ENCODE measurements at places on chromosomes 1 and 21.

DNA sequence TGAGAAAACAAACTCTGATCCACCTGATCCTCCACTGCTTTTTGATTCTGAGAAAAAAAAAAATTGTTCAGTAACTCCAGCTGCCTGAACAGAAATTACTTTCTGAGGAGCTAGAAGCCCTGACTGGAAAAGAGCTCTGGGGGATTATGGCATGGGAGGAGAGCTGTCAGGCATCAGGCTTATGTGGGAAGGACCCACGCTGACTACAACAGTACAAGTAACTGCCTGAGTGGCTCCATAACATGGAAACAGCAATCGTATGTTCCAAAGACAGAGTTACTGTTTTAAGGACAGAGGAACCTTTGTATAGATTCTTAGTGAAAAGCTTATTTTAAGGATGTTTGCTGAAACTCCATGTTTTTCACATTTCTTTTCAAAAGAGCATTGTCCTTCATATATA is 1.2 kb upstream of the ANGPTL7 start:
- DNase-seq: no peak

DNA sequence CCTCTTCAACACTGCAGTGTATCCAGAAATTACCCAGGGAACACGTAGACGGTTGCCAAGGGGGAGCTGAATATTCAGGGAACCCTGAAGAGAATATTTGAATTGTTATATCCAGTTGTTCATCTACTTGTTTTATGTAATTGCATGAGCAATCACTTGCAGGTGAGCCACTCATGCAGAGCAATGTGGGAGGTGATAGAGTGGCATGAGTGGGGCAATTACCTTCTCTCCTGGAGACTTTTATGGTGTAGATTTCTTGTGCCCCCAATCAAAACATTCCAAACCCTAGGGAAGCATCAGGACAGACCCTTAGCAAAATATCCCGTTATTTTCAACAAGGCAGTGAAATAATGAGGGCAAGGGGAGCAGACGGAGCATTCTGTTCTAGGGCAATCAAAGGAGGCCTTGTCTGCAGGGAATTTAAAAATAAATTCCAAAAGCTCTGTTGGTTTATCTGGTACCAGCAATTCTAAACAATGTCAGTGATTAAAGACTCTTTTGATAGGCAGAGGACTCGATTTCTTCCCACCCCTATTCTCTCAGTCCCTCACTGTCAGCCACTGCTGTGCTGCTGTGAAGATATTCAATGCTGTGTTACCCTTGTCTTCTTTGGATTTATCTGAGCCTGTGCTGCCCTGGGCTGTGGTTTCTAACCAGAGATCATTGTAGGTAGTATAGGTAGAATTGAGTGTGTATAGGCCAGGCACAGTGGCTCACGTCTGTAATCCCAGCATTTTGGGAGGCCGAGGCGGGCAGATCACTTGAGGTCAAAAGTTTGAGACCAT is 180.2 kb upstream of the MAP1LC3C start:
- no peak for DNase-seq

DNA sequence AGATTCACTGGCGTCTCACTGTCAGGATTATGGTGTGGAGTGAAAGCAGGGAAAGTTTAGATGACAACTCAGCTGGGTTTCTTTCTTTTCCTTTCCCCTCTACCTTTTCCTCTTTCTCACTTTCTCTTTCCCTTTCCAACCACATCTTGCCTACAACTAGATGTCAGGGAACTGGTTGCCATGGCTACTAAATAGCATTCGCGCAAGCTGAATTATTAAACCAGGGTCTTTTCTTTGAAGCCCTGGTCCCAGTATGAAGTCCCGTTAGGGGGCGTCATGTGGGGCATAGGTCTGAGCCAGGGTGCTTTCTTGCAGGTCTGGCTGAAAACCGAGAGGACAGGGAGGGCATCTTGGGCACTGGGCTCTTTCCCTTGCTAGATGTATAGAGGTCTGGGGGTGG is 168.4 kb upstream of the CACNA1E start:
- no peak for DNase-seq

DNA sequence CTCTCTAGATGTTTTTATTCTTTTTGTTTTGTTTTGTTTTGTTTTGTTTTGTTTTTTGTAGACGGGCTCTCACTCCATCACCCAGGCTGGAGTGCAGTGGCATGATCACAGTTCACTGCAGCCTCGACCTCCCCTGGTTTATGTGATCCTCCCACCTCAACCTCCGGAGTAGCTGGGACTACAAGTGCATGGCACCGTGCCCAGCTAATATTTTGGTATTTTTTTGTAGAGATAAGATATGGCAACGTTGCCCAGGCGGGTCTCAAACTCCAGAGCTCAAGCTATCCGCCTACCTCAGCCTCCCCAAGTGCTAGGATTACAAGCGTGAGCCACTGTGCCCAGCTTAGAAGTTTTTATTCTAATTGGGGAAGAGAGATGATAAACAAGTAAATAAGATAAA is 13.3 kb upstream of the TP53BP2 start:
- no peak for DNase-seq

DNA sequence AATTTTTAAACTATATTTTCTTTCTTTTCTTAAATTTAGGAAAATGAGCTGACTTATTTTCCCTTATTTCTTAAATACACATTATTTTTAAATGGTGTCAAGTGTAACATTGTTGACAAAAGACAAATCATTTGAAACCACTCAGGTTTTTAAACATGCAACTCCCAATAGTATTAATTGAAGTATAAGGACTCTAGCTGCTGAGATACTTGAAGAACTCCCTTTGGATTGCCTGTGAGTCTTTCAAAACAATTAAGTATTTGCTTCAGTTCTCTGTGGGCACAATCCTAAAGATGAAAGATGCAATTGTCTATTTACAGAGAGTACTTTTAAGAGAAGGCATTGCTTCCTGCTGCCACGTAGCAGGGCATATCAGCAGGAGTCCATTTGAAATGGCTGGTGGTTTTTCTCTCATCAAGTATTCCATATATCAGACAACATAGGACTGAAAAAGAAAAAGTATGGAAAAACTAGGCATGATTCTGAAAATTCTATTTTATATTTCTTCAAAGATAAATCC is 373.4 kb downstream of the NEGR1 start:
- DNase-seq: no peak

DNA sequence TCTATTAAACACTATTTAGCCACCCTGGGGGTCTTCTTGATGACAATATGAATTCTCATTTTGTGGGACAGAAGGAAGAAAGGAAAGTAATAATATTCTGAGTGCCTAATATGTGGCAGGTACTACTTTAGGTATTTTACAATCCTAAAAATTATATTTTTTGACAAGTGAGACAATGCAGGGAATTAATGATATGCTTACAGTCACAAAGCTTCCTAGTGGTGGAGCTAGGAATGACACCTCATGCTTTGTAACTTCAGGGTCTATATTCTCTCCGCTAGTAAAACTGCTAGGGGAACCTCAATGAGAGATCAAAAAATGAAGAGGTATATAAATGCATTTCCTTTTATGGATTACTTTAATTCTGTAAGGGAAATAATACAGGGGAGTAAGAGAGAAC is 44.3 kb downstream of the TPR start:
- DNase-seq: no peak

DNA sequence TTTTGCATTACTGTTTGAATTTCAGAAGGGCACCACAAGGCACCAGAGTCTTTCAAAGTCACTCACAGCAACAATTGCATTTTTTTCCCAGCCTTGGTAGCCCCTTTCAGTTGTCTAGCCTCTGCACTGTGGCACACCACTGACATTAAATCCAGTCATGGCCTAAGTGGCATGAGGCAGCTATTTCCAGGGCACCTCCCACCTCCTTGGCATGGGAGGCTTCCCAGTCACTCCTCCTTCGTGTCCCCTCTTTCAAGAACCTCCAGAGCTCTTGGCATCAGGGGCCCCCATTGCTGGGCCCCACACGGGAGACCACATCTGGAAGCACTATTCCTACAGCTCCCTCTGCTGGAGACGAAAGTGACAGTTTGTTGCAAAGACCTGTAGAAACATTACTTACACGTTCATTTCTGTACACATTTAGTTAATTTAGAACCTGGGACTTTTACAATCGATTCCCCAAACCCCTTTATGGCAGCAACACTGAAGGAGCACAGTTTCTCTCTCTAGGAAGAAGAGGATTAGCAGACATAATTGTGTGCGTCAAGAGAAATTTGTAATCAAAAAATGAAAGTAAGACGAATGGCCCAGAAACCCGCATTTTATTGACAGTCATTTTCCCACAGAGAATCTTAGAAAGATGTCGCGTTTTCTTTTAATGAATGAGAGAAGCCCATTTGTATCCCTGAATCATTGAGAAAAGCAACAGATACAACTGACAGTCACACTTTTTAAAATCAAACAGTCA is 5.7 kb upstream of the CHD5 start:
- DNase-seq: no peak

Data from brain pericyte (primary cell).